Stimulated activated naive CD4-positive, alpha-beta T cell treated with Interleukin-2 at 50 U/mL for 16 hours (primary cell): ENCODE measurements at places on chromosomes 2 and 18.

- no peak for DNase-seq
These were observed 125.7 kb upstream of the LMAN1 start for GRCh38 chr18:59484561-59485328.

DNA sequence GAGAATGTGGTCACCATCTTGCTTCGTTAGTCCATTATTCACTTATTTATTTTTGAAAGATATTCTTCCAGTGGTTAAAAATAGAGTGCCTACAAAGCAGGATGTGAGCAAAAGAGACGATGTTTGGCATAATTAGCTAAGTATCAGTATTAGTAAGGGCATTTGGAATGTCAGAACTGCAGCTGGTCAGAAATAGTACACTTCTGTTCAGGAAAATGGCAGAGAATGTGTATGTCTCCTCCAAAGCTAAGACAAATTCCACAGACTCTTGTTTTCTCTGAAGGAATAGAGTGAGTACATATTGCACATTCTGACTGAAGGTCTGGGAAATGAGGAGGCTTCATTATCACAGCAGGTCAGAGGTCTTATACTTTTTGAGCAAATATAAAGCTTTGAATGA is 209.0 kb downstream of the L3MBTL4 start:
- no peak for DNase-seq

DNA sequence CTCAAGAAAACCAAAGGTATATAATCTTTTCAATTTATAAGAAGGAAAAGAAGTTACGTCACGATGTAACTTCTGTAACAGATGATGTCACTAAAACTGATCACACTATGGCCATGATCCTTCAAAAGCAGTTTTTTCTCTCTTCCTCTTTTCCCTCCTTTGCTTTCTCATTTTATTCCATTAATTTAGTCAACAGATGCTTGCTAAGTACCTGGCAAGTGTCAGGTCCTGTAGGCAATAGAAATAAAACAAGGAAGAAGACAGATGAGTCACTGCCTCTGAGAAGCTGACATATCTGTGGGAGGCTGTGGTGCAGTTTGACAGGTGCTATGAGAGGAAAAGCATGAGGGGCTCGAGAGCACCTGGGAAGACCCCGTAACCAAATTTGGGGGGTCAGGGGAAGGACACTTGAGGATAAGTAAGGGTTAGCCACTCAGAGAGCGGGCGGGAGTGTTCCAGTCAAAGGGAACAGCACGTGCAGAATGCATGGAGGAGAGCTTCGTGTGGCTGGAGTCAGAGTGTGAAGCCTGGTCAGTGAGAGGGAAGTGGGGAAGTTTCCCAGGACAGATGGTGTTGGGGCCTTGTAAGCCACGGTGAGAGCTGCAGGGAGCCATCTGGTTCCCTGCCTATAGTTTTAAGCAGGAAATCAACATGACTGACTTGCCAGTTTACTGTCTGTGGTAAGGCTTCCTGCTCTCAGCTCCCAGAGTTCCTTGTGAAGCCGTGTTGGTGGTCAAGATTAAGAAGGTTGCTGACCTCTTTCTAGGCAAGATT is 198.8 kb upstream of the FOSL2 start:
- DNase-seq = no peak

DNA sequence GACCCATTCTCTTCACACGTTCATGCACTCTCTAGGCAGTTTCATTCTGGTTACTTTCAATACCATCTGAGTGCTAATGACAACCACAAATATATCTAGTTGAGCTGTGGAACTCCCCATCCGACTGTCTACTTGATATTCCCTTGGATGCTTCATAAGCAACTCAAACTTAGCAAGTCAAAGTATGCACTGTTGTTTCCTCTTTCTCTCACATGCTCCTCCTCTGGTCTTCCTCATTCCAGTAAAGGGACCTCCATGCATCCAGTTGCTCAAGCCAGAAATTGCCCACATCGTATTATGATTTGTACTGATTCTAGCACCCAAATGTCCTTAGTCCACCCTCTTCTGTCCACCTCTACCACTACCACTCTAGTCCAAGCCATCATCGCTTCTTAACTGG is 22.3 kb downstream of the SEMA4F start:
- DNase-seq = no peak

DNA sequence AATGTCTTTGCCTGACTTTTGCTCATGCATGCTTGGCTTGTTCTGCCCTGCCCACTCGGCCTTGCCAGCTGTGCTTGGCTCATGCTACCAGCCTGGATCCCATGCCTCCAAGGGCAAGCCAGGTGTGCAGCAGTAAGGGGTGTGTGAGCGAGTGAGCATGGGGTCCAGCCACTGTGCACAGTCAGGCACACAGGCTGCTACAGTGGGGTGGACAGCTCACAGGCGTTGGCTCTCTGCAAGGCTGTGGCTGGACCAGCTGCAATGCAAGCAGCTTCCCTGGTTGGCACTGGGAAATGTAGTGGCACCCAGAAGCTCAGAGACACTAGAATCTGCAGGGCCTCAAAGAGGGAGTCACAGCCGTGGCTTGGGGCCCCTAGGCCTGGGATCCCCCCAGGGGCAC is 529.7 kb downstream of the DSC3 start:
- DNase-seq = no peak

DNA sequence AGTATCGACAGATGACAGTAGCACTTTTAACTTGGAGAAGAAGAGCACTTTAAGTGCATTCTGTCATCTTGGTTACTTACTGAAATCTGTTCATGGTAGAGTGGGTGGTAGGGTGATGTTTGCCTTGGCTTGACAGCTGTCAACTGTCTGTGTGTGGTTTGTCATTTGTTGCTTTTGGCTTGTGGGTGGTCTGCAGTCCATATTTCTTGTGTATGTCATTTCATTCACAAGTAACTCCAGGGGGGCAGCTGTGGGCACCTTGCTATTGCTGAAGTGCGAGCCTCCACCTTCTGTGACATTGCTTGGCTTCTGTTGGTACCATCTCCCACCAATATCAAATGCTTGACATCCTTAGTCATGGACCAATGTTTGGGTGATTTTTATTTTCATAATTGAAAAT is 311.6 kb upstream of the NRP2 start:
- no peak for DNase-seq

DNA sequence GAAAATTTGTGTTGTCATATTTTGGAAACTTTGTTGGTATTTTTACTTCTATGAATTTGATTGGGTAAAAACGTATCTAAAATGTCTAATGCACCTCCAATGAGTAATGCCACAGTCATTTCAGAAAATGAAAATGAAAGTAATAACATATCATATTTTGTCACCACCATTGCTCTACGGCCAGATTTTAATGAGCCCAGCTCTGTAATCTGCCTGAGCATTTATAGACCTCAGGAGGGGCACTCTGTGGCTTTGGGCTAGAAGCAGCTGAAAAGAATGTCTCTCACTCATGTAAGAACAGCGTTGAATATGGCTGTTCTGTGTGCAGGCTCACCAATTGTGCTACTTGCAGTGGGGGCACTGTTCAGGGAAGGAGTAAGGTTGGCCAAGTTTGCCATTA is 32.7 kb upstream of the ABCA12 start:
- DNase-seq = no peak

GRCh38 chr2:216348756-216349308 is 23.5 kb downstream of the MARCHF4 start:
- no peak for DNase-seq

GRCh38 chr2:114468343-114468742 is 25.9 kb downstream of the DPP10 start:
- DNase-seq = no peak

DNA sequence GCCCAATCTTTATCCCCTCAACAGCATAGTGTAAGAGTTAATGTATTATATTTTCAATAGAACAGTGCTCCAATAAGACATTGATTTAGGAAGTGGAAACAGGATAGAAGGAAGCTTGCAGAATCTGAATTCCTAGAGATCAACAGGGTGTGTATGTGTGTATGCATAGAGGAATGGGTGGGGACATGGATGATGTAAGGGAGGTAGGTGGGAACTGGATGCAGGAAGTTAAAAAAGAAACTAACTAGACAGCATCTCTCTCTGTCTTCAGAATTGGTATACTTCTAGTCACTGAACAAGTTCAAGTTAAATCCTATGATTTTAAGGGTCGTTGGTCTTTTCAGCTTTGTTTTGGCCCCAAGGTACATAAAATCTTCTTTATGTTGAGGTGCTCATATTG is 196.6 kb downstream of the PMAIP1 start:
- DNase-seq = no peak

GRCh38 chr2:217027414-217027813 is 167.6 kb upstream of the TNP1 start:
- DNase-seq = no peak

DNA sequence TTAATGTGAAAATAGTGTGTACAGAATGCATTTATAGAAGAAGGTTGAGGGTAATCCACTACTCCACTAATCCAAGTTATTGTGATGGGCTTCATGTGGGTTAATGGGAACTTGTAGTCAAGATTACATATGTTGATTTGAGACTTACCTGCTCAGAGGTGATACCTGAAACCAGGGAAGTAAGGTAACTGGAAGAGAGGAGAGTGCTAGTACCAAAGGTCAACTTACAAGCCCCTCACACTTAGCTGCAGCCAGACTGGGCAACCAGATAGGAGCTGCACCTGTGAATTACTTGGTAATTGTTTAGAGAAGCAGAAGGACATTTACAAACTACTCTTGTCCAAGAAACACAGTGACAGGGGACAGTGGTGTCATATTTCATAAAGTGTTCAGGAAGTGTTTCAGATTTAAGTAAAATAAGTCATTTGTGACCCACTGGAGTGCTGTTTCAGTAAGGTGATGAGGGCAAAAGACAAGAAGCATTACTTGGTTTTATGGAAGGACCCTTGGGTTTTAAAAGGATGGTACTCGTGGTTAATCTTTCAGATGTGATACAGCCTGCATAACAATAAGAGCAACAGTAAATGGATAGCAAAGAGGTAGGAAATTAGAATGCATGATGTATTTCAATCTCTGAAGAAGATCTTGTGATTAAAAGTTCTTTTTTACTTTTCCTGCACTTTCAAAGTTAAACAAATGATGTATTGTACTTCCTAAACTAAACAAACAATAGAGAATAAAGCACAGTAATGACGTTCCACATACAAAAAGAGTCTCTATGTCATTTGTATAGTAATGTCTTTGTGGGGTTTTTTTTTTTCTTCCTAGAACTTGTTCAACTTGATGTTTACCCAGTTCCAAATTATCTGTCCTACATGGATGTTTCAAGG is 189.3 kb downstream of the PHLPP1 start:
- DNase-seq = no peak

DNA sequence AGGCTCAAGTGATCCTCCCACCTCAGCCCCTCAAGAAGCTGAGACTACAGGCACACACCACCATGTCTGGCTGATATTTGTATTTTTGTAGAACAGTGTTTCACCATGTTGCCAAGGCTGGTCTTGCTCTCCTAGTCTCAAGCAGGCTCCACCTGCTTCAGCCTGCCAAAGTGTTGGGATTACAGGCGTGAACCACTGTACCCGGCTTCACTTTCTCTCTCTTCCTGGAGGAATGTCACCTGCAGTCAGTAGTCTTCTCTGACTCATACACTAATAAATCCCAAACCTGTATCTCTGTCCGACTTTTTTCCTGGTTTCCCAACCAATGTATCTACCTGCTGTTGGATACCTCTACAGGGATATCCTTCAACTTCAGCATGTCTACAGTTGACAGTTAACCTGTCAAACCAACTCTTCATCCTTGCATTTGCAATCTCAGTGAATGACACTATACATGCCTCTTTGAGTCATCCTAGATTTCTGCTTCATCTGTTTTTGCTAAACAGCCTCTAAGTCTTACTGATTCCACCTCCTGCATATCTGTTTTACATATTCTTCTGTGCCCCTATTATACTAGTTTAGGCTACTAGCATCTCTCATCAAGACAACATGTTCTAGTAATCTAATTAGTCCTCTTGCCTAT is 54.5 kb downstream of the RBBP8 start:
- no peak for DNase-seq
